AG08395 (cell line): ENCODE measurements at places on chromosomes 7 and 10.

DNA sequence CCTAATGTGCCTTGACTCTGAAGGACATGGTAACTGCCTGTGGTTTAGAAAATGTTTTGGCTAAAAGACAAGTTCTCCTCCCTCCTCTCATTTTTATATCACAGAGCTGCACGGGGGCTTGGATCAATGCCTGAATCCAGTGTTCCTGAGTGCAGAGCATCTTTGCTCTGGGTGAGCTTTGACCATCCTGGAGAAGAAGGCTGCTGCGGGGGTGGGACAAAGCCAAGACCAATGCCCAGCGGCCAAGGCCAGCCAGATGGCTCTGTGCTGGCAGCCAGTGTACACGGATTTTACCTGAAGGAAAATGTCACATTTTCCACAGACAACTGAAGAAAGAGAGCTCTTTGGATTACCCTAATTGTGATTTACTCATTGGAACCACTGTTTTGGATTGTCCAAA, 102.0 kb upstream of the TARP start:
- no peak for DNase-seq

DNA sequence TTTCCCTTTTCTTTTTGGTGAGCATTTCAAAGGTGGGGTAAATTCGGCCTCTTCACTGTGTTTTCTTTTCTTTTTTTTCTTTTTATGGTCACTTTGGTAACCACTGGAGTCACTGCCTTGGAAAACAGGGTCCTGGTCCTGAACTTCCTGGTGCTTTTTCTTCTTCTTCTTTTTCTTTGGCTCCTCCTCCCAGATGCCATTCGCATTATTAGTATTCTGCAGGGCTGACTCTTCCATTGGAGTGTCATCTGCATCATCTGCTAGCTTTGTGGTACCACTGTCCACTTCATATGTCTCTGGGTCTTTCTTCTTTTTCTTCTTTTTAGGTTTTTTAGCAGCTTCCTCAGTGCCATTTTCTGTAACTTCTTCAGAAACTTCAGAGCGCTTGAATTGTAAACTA, 10.5 kb downstream of the POLR1F start:
- DNase-seq, result no peak

DNA sequence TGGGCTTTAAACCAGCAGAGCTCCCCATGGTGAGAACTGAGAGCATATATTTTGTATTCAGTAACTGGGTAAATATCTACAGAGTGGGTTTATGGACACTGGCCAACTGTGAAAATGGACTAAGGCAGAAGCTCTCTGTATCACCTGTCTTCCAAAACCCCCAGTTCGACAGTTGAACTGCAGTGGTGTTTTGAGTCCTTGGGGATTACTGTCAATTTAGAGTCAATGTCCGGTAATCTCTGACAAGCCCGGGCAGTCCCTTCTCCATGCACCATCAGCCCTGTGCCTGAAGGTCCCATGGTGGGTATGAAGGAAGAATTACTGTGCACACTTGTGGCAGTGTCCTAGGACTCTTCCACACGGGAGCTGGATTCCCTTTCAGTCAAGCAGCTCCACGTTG, 235.0 kb downstream of the CCSER2 start:
- no peak for DNase-seq

DNA sequence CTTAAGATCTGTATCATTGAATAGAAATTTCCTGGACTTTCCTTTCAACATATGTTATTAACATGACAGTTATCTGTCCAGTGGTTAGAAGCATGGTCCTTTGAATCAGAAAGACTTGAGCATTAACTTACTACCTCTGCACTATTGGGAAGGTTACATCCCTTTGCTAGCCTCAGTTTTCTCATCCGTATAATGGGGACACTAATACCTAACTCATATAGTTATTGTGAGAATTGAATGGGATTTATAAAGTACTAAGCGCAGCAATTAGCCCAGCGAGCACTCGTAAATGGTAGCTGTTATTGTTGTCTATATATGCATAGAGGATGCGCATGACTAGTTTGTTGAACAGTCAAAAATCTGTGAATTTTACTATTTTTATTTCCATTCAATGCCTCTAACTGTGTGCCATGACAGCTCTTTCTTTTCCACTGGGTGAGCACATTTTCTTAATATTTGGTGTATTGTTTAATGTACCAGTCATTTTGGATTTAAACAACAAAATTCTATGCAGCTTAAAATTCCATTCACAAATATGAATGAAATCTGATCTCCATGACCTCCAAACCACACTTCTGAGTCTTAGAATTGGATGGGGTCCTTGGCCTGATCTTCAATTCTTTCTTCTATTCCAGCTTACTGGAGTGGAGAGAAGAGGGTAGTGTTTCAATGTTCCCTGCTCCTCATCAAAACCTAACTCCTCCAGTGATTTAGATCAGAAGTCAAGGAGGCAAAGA, 65.0 kb downstream of the CACNB2 start:
- no peak for DNase-seq

DNA sequence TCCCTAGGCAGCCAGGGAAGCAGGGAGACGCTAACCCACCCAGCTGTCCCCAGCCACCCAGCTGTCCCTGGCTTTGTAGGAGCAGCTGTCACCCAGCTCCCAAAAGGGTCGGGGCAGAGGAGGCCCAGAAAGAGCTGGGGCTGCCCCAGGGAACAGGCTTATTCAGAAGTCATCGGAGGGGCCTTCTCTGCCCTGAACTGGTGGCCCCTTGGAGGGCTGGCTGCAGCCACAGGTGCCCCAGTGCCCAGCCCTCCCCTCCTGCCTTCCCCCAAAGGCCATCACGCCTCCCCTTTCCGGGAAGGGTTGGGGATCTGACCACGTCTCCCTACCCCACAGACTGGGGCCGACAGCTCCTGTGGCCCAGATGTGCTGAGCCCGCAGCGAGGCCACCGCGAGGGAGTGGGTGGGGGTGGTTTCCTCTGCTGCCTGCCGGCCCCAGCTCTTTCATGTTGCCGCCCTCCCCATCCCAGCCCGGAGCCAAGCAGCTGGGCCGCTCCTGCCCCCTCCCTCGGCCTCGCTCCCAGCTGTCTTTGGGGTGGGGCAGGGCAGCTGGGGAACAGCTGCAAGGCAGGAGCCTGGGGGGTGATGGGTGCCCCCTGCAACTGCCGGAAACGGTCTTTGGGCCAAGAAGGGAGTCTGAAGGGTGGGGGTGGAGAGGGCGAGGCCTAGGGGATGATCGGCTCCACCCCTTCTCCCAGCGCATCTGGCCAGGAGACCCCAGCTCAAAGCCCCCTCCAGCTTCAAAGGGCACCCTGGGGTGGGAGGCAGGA, 16.8 kb downstream of the TRIM8 start:
- DNase-seq, result peak; percentile 69

DNA sequence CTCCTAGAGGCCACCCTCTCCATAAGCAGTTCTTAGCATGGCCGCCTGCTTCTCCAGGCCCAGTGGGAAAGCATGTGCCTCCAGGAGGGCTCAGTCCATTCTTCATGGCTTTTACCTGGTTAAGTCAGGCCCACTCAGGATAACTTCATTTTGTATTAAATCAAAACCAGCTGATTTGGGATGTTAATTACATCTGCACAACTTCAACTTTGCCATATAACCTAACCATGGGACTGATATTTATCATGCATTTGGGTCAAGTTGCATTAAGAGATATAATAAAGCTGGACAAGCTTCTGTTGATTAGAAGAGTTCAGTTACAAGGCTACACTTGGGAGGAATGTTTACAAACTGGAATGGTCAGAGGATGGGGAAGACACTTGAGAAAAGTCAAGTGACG, 65.5 kb downstream of the EGFR start:
- no peak for DNase-seq

- DNase-seq, result no peak
Observed at GRCh38 chr10:21668831-21669230, 134.8 kb downstream of the MLLT10 start.

DNA sequence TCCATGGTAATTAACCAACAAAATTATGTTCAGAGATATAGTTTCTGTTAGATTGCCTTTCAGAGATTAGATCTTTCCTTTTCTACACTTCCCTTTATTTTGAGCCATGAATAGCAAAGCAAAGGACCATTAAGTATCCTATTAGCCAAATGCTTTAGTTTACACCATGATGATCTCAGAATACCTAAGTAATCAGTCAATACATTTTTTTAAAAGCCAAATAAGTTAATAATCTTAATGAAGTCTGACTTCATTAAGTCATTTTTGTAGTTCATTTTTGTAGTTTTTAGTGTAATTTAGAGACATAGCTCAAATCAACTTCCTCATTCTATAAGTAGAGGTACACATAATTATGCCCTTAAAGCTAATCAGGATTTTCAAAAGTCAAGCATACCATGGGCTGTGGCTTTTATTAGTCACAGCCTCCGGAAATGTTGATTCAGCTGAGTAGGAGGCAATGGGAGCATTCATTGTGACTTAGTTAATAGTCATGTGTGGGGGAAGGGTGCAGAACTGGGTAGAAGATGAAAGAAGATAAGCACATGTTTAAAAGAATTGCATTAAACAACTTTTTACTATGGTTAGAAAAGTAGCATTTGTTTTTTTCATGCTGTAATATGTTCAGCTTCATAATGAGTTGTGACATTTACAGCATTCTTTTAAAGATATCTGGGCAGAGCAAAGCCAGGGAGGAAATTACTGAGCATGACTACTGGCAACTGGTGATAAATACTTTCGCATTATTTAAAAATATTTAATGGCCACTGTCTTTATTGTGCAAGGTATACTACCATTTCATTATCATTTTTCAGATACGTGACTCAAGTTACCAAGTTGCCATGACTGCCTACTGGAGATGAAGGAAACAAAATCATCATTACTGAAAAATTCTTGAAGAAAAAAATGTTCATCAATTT, 57.3 kb upstream of the CCDC71L start:
- peak; percentile 91 for DNase-seq

- no peak for DNase-seq
Observed at GRCh38 chr7:146956321-146956720, 839.7 kb downstream of the CNTNAP2 start.

- DNase-seq, result no peak
Observed at GRCh38 chr7:150978126-150978789, at the start of gene KCNH2. TSS of gene KCNH2 (minus strand) at chr7:150978321. CDS start at chr7:150977913, 408 bp downstream.

- no peak for DNase-seq
Observed at GRCh38 chr7:40986351-40986873, 716.5 kb downstream of the INHBA start.

DNA sequence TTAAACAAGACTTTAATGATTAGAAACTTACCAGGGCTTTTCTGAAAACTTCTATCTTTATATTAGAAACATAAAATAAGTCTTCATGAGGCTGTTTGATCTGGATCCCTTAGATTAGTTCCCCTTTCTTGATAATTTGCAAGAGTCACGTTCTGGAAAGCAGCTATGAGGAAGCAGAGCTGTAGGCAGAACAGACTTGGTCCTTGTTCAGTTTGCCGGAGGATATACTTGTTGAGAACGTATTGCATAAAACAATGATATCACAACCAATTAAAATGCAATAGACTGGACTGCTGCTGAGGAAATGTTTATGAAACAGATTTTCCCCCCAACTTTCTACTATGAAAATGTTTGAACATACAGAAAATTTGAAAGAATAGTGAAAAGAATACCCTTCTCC, 2.8 kb downstream of the SAMD9L start:
- no peak for DNase-seq

DNA sequence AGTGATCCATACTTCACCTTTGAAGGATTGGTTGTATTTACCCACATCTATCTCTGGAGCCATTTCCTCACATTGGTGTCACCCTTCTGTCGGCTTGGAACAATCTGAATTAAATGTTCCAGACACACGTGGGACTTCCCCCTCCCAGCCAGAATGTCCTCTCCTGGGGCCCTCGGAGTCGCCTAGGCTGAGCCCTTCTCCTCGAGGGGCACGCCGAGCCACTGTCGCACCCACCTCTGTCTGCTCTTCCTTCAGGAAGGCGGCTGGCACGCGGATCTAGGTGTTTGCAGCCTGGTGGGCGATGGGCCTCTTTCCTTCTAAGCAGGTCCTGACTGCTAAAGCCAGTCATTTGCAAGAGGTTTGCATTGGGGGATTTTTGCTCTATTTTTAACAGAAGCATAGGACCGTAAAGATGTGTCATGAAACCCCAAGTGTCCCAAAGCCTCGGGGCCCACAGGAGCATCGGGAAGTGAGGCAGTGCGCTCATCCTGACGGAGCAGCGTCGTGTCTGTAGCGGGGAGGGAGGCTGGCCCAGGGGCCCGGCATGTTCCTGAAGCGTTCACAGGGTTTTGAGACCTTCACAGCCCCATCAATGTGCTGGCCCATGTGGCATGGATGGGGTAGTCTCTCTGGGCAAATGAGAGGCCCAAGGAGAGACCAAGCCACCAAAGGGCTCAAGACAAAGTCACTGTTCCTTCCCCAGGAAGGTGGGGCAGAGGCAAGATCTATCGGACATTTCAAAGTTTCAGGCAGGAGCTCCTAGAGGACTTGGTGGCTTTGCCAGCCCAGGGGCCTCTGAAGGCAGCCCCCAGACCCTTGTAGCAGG, 86.7 kb downstream of the RGS10 start:
- no peak for DNase-seq

DNA sequence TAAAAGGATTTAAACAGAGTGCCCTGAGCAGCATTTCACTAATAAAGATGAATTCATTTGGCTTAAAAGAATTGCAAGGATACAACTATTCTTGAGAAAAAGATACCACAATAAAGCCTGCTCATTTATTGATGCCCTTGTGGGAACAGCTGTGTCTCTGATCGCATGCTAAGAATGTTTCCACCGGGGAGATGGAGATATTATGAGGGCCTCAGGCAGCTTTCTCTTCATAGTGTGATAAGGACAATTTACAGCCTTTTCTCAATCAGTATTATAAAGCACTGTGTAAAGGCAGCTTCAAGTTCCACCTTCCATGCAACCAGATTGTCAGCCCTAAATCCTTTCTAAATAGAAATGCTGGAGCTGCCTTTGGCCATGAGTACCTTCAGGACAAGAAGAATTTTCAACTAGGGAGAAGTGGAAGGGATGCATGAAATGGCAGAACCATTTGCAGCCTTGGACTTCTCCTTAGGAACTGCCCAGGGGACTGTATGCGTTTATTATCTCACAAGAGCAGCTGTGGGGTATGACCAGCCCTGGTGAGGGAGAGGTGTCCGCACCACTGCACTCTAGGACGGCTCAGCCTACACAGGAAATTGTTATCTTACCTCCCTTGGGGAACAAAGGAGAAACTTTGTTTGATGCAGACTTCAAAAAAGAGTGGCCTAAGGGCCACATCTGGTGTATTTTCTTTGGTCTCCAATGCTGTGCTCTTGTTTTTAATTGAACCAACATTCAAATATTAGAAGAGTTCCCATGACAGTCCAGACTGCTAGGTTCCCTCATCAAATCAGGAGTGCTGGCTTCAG, 116.9 kb upstream of the PCGF5 start:
- no peak for DNase-seq

DNA sequence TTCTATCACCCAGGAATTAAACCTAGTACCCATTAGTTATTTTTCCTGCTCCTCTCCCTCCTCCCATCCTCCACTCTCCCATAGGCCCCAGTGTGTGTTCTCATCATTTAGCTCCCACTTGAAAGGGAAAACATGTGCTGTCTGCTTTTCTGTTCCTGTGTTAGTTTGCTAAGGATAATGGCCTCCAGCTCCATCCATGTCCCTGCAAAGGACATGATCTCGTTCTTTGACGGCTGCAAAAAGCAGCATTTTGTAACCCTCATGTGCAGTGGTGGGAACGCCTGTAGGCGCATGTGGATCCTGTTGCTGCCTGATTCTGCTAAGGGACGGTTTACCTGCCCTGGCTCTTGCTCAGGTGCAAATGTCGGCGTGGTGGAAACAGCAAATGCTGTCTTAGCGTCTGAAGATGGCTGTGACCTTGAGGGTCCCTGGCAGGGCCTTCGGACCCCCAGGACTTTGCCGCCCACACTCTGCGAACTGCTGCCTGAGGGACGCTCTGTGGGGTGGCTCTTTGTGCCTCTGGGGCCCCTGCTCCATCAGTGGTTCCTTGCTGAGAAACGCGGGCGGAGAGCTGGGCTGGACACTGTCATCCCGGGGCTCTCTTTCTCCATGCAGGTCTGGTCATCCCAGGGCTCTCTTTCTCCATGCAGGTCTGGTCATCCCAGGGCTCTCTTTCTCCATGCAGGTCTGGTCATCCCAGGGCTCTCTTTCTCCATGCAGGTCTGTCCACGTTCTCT, 5.6 kb upstream of the MTG1 start:
- no peak for DNase-seq
